ENCODE measurements at places on chromosomes 16 and 17.

DNA sequence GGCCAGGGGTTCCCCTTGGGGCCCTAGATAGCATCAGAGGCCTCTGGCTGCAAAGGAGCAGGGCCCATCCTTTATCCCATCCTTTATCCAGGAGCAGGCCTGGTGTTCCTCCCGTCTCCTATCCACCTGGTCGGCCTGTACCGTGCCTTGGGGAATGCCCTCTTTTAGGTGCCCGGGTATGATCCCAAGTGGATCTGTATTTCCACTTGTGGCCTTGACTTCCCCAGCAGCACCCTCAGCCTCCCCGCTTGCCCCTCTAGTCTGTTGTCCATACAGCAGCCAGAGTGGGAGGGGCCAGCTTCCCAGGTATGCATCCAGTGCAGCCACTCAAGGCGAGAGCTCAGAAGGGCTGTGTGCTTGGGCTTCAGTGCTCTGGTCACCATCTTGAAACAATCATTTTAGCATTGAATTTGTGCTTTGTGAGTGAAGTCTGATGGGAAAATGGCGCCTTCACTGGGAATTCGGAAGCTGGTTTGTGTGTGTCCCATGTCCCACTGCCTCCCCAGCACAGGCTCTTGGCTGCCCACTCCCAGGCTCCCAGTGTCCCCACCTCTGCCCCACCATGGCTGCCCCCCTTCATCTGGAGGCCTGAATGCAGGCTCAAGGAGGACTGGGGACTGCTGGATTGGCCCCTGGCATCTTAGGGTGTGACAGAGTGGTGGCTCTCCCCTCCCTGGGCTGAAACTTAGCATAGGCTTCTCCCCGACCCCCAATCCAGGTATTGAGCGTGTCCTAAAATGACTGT is 3.3 kb upstream of the RNF112 start:
- no peak for DNase-seq

DNA sequence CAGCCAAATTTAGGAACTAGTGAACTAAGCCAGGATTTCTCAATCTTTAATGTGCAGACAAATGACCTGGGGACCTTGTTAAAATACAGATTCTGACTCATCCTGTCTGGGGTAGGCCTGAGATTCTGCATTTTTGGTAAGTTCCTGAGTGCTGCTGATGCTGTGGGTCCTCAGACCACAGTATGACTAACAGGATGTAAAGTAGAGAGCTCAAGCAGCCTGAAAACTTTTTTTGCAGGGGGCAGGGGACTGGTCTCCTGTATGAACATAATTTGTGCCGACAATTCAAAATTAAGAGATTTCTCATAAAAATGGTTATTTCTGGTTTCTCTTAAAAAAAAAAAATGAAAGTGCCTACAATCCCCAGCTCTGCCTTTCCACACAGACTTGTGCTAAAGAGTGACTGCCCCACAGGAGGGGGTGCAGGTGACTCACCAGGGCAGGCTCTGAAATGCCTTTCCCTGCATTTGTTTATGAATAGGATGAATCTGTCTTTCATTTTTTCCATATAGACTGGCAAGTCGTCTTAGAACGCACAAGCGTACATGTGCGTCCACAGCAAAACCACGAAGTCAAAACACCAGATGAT is 271.5 kb downstream of the PHKB start:
- no peak for DNase-seq

GRCh38 chr16:11781773-11782172 is 15.3 kb downstream of the ZC3H7A start:
- no peak for DNase-seq

DNA sequence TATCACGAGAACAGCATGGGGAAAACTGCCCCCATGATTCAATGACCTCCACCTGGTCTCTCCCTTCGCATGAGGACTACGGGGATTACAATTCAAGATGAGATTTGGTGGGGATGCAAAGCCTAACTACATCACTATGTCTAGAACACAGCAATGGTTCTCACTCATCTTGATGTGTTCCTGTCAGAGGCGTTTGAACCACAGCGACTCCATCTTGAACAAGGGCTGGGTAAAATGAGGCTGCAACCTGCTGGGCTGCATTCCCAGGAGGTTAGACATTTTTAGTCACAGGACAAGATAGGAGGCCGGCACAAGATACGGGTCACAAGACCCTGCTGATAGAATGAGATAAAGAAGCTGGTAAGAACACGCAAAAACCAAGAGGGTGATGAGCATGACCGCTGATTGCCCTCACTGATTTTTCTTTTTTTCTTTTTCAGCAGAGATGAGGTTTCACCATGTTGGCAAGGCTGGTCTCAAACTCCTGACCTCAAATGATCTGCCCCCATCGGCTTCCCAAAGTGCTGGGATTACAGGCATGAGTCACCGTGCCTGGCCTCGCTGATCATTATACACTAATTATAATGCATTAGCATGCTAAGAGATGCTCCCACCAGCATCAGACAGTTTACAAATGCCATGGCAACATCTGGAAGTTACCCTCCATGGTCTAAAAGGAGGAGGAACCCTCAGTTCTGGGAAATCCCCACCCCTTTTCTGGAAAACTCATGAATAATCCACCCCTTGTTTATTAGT is 3.0 kb upstream of the PPY start:
- no peak for DNase-seq

DNA sequence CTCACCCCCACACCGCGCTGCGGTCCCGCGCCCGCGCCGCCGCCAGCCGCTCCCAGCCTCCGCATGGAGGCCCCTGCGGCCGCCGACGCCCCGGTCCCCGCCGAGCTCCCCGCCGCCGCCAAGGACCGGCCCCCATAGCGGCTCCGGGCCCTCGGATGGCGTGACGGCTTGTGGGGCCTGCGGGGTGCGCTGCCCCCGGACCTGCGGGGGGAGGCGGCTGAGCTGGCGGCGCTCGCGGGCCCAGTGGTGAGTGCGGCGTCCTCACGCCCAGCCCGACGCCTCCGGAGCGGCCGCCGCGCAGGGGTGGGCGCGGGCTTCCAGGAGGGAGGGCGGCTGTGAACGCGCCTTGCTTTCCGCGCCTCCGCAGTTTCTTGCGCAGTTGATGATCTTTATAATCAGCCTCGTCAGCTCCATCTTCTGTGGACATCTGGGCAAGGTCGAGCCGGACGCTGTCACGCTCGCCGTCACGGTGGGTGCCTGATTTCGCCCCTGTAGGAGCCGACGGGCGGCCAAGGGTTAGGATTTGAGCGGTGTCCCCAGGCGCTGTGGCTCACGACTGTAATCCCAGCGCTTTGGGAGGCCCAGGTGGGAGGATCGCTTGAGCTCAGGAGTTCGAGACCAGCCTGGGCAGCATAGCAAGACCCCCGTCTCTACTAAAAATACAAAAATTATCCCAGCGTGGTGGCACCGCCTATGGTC is 46.4 kb downstream of the SLC47A1 start:
- no peak for DNase-seq

DNA sequence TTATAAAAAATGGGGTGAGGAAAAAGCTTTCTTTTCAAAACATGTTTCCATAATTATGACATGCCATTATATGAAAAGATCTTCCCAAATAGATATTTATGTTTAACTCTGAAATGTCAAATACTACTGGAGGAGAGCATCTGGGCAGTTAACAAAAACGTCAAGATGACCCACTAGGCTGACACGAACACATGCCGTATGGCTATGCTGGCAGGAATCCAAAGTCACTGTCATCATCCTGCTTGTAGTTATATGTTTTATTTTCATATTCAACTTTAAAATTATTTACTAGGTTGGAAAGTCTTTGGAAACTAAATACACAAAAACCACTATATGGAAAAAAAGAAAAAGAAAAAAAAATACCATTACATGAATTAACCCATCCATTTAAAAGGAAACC is 27.3 kb downstream of the ANKFY1 start:
- no peak for DNase-seq

DNA sequence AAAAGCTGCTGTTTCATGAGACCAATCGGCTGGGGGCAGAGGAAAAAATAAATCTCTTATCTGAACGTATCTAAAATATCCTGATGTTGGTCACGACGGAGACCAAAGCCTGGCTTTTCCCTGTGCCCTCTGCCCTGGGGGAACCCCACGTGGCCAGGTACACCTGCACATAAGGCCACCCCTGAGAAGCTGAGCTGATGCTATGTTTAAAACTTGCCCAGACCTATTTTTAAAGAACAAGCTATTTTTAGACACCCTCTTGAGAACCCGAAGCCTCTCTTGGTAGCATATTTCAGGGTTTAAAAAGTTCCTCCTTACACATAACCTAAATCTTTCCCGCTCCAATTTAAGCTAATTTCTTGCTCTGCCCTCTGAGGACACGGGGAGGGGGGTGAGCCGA is 210.4 kb downstream of the GSG1L start:
- no peak for DNase-seq

DNA sequence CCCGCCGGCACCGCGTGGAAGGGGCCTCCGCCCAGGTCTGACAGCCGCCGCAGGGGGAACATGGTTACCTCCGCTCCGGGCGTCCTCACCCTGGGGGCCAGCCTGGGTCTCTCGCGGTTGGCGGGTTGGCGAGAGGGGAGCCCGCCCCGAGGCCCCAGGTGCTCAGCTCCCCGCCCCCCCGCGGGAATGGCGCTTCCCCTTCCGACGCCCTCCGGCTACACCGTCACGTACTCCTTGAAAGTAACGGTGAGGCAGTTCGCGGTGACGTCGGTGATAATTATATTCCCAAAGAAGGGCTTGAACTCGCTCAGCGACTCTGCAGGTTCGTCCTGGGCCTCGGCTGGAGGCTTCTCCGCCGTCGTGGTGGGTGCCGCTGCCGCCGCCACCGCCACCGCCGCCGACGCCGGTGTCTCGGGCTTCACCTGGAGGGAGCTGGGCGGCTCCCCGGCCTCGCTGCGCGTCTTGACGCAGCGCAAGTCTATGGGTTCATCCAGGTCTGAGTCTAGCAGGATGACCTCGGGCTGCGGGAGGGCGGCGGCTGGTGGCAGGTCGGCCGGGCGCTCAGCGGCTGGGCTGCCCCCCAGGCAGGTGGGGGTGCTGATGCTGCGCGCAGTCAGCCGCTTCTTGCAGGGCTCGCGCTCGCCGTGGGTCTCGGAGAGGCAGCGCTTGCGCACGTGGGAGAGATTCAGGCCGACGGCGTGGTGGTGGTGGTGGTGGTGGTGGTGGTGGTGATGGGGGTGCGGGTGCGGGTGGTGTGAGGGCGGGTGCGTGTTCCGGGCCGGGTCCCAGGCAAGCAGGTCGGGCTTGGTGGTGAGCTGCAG is 5.3 kb downstream of the CBX4 start:
- no peak for DNase-seq

DNA sequence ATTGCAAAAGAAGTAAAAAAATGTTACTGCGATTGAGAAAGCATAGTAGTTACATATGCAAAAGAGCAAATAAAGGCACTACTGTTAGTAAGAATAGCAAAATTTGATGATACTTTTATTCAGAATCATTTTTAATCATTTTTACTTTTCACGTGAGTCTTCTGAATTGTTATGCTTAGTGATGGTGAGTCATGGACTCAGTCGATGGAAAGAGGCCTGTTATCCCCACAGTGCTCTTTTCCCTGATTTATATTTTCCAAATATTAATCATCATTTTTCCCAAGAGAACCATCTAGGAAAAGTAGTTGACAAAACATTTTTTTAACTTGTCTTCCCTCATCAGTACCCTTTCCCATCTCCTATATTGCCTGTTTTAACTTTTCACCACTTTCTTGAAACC is 181.1 kb downstream of the CHD9 start:
- no peak for DNase-seq

DNA sequence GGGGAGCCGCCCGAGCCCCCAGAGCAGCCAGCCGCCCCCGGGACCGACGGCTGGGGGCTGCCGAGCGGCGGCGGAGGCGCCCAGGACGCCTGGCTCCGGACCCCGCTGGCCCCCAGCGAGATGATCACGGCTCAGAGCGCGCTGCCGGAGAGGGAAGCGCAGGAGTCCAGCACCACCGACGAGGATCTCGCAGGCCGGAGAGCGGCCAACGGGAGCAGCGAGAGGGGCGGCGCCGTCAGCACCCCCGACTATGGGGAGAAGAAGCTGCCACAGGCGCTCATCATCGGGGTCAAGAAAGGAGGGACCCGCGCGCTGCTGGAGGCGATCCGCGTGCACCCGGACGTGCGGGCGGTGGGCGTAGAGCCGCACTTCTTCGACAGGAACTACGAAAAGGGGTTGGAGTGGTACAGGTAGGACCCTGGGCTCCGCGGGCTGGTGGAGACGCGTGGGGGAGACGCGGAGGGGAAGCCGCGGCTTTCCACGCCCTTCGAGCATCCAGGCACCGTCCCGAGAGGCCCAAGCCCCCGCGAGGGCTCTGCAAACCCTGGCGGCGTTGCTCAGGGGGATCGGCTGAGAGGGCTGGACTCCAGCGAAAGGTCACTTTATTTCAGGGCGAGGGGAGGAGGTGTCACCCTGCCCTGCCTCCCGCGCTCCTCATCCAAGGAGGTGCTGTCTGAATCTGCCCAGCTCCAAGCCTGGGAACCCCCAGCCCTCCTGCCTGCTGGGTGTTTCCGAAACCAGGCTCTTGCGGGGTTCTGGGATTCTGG is 1.2 kb downstream of the HS3ST4 start:
- DNase-seq: no peak

GRCh38 chr17:63481488-63481870 is 4.6 kb downstream of the ACE start:
- DNase-seq: no peak

DNA sequence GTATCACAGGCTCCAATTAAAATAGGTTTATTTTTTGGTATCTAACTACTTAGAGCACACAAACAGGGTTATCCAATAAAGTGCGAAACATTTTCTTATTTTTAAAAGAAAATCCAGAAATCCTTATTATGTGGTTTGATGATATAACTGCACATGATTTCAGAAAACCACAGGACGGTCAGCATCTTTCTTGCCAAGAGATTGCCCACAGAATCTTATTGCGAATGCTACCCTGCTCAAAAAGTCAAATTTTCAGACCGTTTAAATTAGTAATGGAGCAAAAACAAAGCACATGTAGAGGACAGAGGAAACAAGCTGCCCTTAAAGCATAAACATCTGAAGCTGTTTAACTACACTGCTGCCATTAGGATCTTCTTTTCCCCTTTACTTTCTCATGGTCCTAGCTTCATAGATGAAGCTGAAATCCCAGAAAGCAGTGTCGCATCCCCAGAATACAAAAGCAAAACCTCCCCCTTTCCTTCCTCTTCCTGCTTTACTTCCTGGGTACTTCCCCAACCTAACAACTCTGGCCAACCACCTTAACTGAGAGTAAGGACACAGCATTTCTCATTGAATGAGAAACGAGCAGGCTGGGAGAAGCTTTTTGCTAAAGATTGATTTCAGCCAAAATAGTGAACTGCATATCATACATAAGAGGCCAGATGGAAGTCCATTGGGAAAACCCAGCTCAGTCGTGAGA is 43.7 kb downstream of the CMTM4 start:
- no peak for DNase-seq
